Mammary epithelial cell (primary cell): ENCODE measurements at places on chromosomes 2 and 18.

GRCh38 chr2:158413581-158413980, 43.0 kb downstream of the CCDC148 start:
- DNase-seq = no peak

DNA sequence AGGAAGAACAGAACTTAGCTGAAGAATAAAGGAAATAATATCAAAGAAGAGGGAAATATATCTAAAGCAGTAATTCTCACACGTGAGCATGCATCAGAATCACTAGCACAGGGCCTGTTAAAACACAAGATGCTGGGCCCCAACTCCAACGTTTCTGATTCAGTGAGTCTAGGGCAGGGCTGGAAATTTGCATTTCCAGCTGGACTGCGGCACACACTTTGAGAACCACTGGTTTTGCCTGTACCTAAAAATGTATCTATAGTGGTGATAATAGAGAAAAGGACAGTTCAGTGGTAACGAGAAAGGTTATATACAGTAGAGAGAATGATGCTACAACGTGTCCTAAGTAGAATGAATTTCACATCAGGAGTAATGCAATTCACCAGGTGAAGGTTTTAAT, 11.2 kb downstream of the REV1 start:
- no peak for DNase-seq

- no peak for DNase-seq
Measured at GRCh38 chr2:39989888-39990287, 210.8 kb upstream of the THUMPD2 start.

GRCh38 chr2:120847700-120848321, 112.1 kb downstream of the GLI2 start:
- peak; percentile 82 for DNase-seq

DNA sequence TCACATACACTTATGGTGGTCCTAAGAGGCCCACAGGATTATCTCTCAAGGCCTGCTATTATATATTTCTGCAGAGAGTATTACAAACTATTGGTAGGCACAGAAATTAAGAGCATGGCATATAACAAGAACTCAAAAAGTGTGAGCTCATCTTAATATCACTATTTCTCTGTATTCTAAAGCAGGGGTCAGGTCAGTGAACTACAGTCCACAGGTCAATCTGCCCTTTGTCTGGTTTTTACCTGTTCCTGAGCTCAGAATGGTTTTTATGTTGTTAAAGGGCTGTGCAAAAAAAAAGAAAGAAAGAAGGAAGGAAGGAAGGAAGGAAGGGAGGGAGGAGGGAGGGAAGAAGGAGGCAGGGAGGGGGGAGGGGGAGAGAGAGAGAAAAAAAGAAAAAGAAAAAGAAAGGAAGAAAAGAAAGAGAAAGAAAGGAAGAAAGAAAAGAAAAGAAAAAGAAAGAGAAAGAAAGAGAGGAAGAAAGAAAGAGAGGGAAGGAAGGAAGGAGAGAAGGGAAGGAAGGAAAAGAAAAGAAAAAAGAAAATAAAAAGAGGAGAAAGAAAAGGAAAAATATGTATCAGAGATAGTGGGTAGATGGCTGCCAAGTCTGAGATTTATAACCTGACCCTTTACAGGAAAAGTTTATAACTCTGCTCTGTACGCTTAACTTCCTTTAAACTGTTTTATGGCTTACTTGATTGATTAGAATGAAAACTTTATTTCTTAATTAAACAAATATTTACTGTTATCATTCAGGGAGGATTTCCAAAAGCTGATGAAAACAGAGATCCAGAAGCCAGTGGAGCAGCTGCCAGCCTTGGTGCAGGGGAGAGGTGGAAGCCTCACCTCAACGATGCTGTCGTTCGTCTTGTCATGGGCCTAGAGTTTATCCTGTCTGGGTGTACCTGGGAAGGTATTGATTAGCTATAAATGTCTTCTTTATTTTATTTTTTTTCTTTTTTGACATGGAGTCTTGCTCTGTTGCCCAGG, 11.2 kb upstream of the SCYGR1 start:
- no peak for DNase-seq

DNA sequence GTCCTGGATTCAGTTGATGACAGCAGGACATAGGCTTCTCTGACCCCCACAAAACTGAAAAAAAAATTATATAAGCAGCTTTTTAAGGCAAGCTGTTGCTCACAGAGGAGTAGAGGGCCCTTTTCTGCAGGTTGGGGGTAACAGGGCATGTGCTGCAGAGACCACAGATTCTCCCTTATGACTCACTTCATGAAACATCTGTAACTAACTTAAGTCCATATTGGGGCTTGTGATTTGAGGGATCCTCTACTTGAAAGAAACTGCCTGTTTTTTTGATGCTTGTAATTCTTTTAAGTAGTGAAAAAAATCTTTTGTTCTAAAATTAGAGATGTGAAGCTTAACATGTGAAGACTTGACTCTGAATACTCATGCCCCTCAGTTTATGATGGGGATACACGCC, 33.4 kb downstream of the XRCC5 start:
- peak; percentile 4 for DNase-seq

DNA sequence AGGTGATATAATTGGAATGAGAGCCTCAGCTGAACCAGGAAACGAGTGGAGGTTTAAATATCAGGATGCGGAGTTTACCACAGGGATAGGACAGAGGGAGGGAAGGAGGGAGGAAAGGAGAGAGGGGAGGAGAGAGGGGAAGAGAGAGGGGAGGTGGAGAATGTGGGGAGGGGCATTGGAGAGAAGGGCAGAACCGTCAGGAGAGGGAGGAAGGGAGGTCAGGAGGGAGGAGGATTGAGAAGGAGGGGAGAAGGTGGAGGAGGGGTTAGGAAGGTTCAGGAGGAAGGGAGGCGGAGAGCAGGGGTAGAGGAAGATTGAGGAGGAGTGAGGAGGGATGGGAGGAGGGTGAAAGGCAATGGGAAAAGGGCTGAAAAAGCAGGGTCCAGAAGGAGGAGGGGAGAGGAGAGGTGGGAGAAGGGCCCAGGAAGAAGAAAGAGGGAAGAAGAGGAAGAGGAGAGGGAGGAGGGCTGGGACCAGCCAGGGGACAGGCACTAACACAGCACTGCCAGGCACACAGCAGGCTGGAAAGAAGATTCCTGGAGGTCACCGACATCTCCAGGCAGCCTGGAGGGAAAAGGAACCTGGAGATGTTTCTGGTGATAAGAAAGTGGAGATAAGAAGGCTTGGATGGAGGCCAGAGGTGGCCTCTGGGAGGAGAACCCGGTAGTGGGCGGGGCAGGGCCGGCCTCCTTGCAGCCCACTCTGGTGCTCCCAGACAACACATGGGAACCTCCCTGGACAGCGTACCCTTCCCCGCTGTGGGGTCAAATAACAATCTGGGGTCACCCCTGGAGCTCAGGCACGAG, 176.7 kb upstream of the SMAD2 start:
- no peak for DNase-seq

DNA sequence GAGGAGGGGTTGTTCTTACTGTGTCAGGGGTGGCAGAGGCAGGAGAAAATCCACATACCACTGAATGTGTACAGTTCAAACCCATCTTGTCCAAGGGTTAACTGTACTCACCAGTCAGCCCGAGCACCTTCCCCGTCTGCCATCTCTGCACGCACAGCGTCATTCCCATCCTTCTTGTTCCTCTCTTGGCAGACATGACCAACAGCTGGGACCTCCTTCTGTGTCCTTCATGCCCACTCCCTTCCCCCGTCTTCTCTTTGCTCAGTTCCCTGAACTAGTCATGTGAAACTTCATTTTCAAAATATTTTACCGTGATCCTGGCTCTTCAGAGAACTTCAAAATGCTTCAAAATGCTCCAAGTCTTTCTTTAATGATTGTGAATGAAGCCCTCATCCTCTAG, 92.0 kb downstream of the FARSB start:
- no peak for DNase-seq

- DNase-seq = no peak
Measured at GRCh38 chr2:229634601-229635370, 79.6 kb downstream of the DNER start.

DNA sequence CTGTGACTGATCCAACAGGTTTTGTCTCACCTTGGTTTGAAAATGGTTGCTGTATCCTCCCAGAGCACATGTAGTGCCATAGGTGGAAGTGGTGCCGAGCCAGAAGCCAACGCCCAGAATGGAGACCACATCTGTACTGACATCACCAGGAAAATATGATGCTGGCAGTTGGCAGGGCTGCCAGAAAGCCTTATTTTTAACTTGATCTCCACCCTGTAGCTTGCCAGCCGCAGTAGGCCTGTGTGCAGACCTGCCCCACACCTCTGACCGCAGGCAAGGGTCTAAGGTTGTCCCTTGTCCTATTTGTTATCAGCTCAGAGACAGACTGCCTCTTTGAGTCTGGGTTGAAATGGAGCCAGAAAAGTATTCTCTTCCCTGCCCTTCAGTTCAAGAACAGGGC, 123.5 kb upstream of the EML6 start:
- peak; percentile 95 for DNase-seq

DNA sequence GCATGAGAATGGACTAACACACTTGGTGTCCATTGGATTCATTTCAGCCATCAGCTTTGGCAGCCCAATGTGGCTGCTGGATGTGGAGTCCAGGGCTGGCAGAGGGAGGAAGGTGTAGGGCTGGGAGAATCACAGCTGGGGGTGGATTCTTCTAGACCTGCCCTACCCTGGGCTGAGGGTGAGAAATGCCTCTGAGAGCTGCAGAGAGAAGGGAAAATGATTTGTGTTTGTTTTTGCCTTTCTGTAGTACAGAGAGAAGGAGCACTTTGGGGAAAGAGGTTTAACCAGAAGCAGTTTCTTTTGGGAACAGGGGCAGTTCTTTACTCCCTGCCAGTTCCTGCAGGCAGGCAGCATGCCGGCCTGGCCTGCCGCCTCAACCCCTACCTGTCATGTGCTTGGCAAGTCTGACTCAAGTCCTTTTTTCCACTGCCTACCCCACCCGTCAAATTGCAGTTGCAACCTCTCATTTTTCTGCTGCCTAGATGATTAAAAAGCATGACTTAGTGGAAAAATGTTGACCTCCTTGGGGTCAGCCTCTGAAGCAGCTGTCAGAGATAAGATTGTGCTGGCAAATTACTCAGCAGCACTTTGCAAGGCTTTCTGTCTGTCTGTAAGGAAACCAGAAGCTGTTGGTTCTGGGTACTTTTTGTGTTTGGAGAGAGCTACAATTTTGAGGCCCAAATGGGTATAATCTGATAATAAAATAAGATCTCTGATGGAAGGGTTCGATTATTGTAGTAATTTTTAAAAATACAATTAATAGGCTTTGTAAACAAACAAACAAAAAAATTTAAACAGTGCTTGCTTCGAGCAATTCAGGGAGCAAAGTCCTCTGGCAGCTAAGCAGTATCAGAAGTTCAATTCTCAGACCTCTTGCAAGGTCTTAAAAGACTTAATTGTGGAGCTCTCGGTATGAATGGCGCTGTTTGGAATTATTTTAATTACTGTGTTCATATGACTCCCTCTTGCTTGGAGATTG, 21.7 kb downstream of the LBH start:
- peak; percentile 63 for DNase-seq

DNA sequence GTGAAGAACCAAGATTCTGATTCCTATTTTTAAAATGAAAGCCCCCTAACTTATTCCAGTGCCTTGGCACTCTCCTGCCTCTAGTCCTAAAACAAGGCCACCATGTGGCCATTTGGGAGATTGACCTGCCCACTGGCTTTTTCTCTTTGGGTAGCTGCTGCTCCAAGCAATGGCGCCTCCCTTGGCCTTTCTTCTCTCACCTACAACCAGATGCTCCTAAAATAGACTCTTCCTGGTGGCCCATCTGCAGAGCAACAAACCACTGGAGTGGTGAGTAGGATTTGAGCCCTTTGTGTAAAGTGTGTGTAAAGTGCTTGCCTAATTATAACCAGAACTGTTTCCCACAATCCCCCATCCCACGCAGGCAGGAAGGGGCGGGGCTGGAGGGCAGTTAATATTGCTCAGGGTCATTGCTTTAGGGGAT, 114.2 kb downstream of the FHOD3 start:
- DNase-seq = no peak

DNA sequence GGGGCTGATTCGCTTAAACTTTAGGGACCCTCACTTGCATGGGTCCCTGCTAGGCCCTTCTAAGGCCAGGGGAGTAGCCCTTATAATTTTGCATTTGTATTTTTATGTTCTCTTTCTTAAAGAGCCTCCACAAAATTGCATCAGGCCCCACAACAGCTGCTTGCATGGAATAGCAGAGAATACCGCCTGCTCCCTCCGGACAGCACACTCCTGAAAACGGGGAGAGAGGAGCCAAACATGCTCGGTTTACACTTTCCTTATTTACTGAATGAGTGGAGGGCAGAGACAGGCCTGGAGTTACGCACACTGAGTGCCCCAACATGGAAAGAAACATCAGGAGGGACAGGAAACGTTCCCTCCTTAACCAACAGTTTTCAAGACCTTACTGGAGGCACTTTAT, 132.2 kb downstream of the ANTXR1 start:
- DNase-seq = no peak

- no peak for DNase-seq
Measured at GRCh38 chr18:42092848-42093247, 137.8 kb downstream of the PIK3C3 start.
